ENCODE measurements at places on chromosomes 11 and 22.

GRCh38 chr11:130509942-130510341 is 61.5 kb downstream of the ADAMTS15 start:
- no peak for DNase-seq

DNA sequence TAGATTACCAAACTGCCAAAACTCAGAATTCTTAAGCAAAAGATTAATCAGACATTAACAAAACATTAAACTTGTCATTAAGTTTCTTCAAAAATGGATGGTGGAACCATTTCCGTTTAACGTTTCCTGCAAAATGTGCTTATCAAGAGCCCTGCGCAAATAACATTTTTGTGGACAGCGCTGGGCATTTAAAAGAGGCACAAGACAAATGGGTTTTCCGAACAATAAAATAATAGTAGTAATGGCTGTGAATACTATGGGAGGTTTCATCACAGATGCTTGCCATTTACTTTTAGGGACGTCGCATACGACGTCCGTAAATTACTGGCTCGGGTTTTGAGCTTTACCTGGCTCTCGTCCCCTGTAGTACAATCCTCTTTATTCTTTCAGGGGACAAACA is 1.1 kb downstream of the NPAT start:
- DNase-seq, result no peak

DNA sequence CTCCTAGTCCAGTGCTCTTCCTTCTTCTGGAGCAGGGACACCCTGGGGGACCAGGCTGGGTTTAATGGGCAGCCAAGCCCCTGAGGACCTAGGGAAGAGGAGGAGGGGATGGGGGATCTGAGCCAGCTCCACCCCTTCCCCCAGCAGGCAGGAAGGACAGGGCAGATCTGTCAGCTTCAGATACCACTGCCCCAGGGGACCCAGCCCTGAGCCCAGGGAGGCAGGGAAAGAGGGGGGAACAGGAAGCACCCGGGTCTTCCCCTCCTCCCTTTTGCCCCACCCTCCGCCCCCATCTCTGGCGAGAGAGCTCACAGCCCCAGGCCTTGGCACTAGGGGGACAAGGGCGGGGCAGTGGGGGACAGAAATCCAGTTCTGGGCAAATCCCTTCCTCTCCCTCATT is 11.7 kb upstream of the SOX10 start:
- peak; percentile 68 for DNase-seq

DNA sequence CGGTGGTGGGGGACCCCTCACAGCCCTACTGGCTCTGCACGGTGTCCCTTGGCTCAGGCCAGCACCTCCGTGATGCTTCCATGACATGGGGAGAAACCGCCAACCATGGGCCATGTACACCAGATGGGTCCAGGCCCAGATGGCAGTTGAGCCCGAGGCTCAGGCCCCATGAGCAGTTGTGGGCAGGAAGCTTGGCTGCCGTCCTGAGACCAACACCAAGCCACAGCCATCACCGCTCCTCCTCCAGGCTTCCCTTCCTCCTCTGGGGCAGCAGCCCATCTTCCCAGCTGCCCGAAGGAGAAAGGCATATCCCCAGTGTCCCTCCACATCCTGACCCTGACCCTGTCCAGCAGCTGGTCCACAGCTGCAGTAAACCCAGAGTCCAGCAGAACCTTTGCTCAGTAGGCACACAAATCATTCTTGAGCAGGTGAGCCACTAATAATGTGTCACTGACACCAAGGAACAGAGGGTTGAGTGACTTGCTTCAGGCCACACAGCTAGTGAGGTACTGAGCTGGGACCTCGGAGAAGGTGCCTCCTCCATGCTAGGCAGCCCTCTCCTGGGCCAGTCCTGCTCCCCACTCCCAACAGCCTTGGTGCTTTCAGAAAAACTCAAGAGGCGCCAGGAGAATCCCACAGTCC is 204.9 kb downstream of the CTTN start:
- DNase-seq, result no peak

GRCh38 chr11:12111549-12112520 is 1.4 kb downstream of the MICAL2 start:
- no peak for DNase-seq

- no peak for DNase-seq
These were observed 96.1 kb downstream of the GRAMD1B start for GRCh38 chr11:123526027-123526805.

DNA sequence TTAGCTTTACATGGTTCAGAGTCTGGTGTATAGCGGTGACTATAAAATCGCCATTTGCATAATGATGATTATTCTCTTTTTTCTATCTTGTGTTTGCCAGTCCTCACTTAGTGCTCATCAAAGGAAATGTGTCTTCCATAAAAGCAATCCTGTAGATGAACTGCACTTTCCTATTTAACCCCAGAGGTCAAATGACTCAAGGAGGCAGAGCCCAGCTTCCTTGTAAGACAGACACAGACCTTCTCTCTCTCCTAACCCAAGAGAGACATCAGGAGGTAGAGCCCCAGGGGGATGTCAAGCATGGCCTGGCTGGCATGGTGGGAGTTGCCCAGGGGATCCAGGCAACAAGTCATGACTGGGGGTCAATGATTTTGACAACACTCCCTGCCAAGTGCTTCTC is 46.9 kb upstream of the CRTAM start:
- DNase-seq, result no peak

GRCh38 chr11:73990730-73991129 is 8.1 kb upstream of the UCP2 start:
- no peak for DNase-seq
